ENCODE measurements at places on chromosomes 6 and 20.

DNA sequence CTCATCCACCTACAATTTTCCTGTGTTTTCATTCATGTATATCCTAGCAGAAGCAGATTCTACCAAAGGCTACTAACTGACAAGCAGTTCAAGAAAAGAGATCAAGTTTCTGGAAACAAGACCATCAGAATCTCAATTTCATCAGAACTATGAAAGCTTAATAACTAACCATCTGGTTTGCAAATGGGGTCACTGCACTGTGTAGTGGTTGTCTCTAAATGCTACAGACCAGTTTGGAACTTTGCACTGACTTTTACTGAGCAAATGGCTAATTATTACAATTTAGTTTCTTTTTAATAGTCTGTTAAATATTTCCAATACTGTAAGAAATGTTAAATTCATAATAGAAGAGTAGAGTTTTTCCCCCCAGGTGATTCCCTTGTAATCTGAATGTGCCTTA, 64.5 kb downstream of the REPS1 start:
- DNase-seq, result no peak

DNA sequence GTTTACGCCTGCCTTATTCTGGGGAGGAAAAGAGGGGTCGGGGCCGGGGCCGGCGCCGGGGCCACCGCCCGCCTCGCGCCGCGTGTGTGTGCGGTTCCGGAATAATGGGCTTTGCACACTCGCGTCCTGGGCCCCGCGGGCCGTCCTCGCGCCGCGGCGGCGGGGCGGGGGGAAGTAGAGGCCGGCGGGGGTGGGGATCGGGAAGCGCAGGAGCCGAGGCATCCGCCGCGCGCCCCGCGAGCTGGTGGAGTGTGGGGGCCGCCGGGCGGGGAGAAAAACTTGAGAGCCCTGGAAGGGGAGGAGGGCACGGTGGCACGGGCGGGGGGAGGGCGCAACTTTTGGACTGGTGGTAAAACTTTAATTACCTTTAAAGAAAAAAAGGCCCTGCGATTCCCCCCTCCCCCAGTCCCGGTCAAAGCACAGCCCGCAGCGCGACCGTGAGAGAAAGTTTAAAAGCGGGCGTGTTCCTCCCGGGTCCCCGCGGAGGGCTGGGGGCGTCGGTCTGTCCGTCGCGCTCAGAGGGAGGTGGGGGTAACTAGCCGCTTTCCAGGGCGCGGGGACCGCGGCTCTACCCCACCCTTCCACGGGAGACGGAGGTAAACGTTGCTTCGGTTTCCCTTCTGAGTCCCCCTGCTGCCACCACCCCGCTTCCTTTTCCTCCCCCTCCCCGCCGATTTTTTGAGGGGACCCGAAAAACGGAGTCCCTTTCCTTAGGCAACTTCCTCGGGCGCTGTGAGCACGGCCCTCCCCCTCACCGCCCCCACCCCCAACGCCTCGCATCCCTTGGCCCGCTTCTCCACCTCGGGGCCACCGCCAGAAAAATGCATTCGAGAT, 1.9 kb downstream of the L3MBTL3 start:
- DNase-seq, result peak; percentile 64

- DNase-seq, result peak; percentile 18
These were observed 121.4 kb downstream of the REV3L start for GRCh38 chr6:111361648-111362047.

- DNase-seq, result no peak
These were observed 548.4 kb upstream of the JAG1 start for GRCh38 chr20:11222243-11222642.

DNA sequence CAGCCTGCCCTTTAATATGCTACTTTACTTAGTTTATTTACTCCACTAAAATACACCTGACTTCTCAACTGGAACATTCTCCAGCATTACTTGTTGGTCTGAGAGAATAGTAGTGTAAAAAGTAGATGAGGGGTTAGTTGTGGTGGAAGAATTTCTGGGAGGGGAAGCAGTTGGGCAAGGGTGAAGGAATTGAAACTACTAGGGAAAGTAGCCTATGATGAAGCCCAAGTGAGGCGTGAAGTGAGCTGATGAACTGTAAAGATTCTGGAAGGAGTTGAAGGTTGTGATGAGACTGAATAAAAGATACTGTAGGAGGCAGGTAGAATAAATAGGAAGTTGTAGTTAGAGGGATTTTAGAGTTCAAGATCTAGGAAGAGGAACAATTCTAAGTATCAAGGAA, 72.5 kb downstream of the ITCH start:
- no peak for DNase-seq

GRCh38 chr6:88730611-88731011, 232.8 kb downstream of the RNGTT start:
- DNase-seq, result peak; percentile 8

- DNase-seq, result no peak
These were observed 7.4 kb upstream of the SLC23A2 start for GRCh38 chr20:5008759-5009158.

GRCh38 chr20:51506527-51507215, 35.8 kb downstream of the NFATC2 start:
- no peak for DNase-seq

Measured in GM03348 (cell line).